ENCODE measurements at places on chromosomes 11 and 22.

- no peak for DNase-seq
These were observed 2.8 kb downstream of the PDE2A start for GRCh38 chr11:72671152-72672099.

- DNase-seq: no peak
These were observed 55.8 kb downstream of the CABIN1 start for GRCh38 chr22:24066865-24067264.

DNA sequence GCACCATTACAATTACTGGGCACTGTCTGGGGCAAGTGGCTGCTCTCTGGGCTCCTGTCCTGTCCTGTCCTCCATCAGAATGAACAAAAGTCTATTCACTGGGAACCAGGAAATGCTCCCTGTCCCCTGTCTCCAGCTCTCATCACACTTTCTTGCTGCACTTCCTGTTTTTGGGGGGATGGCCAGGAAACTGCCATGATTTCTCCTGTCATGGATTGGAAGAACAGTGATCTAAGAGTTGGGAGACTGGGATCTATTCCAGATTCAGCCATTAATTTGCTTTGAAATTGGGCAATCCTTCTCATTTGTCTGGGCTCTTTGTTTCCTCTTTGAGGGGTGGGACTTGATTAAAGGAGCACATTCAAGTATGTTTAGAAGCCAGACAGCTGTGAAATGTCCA, 61.4 kb upstream of the KIRREL3 start:
- DNase-seq: no peak

- DNase-seq: no peak
These were observed 54.8 kb downstream of the PTPRJ start for GRCh38 chr11:48034926-48035871.

DNA sequence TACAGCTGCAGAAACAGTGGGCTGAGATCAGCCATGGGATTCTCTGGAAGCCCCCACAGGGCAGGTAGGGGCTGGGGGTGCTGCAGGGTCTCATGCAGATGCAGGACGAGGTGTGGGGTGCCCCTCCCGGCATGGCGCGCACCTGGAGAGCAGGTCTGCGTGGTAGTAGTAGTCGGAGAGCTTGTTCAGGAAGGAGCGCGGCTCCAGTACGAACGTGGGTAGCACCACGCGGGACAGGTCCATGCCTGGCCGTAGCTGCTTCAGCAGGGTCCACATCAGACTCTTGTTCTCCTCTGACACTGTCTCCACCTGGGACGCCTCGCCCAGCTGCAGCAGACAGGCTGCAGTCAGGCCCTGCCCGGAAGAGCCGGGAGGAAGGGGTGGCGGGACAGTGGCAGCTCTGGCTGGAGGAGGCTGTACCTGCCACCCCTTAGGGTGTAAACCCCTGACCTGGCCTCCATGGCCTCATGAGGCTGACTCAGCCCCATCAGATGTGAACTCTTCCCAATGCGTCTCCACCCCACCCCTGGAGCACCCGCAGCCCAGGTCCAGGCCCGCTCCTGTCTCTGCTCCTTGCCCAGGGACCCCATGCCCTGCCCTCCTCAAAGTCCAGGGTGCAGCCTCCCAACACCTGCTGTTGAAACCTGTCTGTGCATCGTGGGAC, 47.0 kb upstream of the CARS1 start:
- no peak for DNase-seq

DNA sequence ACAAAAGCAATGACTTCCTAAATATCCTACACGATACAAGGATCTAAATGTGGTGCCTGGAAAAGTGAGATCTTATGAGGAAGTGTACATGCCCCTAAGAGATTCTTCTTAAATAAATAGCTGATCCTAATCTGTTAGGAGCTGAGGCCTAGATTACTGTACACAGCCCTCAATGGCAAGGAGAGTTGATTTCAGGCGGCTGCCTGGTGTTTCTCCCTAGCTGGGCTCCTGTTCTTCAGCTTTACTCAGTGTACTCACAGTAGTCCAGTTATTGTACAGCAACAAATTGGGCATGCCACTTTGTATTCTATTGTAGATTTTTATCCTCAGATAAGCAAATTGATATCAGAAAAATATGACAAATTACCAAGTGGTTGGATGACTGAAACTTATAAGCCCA, 358.2 kb upstream of the PDGFD start:
- no peak for DNase-seq

DNA sequence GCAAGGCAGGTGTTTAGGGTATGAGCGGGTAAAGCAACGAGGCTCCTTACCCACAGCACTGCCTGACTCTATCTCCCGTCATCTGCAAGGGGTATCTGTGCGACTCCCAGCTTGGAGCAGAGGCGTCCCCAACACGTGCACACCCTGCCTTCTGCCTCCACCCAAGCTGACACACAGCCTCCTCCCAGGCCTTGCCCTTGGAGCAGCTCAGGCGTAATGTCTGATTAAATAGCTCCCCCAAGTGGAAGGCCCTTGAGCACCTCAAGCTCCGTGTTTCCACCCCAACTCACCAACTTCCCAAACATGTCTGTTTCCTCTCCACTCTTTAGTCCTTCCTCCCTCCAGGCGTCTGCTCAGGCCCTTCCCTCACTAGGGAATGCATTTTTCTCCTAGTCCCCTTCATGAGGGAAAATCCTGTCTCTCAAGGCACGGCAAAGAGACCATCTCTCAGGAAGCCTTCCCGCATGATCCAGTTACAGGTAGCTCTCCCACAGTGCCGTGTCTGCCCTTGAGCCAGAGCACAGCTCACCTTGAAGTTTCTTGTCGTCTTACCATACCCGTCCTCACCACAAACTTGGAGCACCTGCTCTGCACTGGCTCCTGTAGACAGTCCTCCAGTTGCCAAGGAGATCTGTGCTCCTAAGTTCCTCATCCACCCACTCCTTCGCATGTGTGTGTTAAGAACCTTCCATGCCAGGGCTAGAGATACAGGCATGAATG, 15.8 kb downstream of the CYB5R2 start:
- DNase-seq: no peak

- no peak for DNase-seq
These were observed 220.8 kb downstream of the DBX1 start for GRCh38 chr11:19939415-19939929.

GRCh38 chr22:24587948-24588347, 4.9 kb downstream of the LRRC75B start:
- no peak for DNase-seq

DNA sequence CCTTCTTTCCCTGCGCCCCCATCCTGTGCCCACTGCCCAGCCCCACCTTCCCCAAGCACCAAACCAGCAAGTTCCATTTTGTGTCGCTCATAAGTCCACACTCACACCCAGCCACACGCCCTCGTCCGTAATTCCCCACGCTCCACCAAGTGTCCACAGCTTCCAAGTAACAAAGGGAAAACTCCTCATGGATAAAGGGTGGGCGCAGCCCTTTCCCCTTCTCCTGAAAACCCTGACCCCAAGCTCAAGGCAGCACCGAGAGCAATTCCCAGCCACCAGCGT, 458 bp downstream of the FXYD6 start:
- DNase-seq: no peak

DNA sequence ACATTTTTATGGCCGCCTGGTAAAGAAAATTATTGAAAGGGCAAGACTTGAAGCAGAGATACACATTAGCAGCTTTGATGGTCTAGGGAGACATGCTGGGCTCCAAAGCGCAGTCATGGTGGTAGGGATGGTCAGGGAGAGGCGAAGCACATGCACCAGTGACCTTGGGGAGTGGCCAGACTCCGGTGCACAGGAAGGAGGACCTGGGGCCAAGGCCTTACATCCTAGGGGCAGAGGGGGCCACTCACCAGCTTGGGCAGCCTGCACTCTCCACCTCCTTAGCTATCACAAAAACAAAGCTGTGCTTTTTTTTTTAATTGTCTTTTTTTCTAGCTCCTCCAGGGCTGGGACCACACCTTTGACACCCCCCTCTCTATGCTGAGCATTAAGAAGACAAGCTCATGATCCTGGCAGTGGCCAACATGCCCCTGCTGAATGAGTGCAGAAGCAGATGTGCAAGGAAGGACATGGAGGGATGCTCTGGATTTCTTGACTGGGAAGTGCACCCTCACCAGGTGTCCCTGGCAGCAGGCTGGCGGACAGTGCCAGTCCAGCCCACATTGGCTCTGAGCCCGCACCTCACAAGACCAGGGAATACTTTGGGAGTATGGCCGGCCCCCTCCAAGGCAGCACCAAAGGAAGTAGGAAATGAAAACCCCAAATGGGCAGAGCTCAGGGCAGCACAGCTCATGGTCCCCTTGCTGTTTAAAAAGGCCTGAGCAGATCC, 619.9 kb downstream of the TBC1D22A start:
- no peak for DNase-seq

- DNase-seq: no peak
These were observed 5.9 kb downstream of the SF1 start for GRCh38 chr11:64772303-64773018.
